IMR-90 (cell line): ENCODE measurements at places on chromosomes 2 and 18.

- DNase-seq = peak; percentile 22
Observed at GRCh38 chr2:37563375-37564015, 107.9 kb downstream of the CDC42EP3 start.

GRCh38 chr2:97651114-97651513 is 5.3 kb downstream of the COX5B start:
- no peak for DNase-seq

GRCh38 chr2:166449439-166449838 is 44.6 kb downstream of the SCN7A start:
- DNase-seq = no peak

GRCh38 chr2:177629357-177630024 is 236.9 kb downstream of the AGPS start:
- no peak for DNase-seq

GRCh38 chr2:109563980-109564550 is 49.7 kb downstream of the SEPTIN10 start:
- DNase-seq = no peak

GRCh38 chr2:145622285-145622684 is 1102.4 kb upstream of the ZEB2 start:
- no peak for DNase-seq

- DNase-seq = peak; percentile 91
Observed at GRCh38 chr2:133434959-133435668, 133.1 kb downstream of the NCKAP5 start.

GRCh38 chr2:16960579-16960978 is 294.9 kb upstream of the CYRIA start:
- no peak for DNase-seq

DNA sequence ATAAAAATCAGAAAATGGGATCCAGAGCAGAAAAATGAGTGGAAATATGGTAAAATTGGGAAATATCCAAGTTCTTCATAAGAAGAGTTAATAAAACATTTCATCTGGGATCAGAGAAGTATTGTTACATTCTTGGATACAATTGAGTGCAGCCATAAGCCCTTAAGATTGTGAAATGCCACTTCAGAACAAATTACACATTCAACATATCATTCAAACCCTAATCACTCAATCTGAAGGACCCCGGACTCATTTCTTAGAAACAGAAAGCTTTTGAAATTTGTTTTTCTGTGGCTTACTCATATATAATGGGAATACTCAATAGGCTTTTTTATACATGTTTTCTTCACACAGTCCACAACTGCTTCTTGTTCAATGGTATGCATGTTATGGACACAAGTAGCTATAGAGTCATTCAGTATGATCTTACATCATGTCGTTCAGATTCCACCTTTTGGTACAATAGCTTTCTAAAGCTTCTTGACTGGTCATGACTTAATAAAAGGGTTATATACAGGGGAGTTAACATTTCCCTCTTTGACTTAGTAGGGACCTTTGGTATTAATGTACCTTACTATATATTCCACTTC is 39.9 kb downstream of the SCN7A start:
- DNase-seq = no peak

DNA sequence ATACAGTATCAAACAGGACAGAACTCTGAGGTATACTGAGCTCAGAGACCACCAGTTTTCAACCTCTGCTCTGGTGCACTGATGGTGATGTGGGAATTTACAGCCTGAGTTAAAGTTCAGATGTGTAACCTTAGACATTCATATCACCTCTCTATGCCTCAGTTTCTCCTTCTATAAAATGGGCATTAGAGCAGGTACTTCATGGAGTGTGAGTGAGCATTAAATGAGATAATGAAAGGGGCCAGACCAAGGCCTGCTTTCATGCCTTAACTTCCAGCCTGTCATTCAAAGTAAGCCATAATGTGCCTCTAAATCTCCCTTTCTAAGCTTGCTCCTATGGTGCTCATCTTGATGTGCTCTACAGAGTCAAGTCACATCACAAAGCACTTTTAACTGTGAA is 8.4 kb downstream of the ACVR1 start:
- DNase-seq = no peak

DNA sequence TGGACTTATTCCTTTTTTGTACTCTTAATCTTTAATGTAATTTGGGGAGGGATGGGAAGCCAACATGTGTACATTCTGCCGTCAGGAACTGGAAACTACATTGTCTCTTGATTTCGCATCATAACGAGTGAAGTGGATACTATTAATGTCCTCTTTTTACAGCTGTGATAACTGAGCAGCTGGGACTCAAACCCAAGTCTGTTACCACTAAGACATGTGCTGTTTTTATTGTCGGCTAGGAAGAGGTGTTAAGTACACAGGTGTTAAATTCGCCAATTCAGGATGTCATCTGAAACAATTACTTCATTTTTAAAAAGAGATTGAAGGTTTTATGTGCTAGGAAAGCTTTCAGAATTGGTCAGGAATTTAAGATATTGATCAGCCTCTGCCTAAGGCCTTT is 6.9 kb downstream of the GMCL1 start:
- DNase-seq = no peak

DNA sequence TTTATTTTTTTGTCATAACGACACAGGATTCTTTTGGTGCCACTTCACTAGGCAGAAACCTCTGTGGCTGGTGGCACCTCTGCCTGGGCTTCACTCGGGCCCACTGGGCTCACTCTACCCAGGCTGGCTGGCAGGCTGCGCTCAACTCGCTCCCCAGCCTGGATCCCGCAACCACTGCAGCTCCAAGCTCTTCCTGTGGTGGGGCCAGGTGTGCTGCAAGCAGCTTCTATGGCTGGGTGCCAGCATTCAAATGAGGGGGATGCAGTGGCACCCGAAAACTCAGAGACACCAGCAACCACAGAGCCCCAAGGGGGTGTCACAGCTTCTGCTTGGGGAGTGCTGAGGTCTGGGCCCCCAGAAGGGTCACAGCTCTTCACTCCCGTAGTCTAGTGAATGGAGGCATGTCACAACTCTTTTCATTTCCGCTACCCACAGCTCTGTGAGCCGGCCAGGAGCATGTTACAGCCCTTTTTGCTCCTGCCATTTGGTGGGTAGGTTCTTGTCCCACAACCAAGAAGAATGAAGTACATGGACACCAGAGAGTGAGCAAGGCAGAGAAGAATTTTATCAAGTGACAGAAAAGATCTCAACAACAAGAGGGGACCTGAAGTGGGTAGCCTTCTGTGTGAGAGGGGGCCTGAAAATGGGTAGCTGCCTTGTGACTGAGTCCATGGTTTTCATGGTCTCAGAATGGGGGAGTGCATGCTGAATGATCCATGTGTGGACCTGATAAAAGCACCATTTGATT is 170.1 kb downstream of the UBR3 start:
- DNase-seq = no peak

GRCh38 chr2:1472350-1472749 is 59.1 kb downstream of the TPO start:
- no peak for DNase-seq

GRCh38 chr2:7953195-7953594 is 728.7 kb upstream of the ID2 start:
- no peak for DNase-seq

GRCh38 chr18:54616220-54616848 is 25.3 kb downstream of the DYNAP start:
- no peak for DNase-seq

DNA sequence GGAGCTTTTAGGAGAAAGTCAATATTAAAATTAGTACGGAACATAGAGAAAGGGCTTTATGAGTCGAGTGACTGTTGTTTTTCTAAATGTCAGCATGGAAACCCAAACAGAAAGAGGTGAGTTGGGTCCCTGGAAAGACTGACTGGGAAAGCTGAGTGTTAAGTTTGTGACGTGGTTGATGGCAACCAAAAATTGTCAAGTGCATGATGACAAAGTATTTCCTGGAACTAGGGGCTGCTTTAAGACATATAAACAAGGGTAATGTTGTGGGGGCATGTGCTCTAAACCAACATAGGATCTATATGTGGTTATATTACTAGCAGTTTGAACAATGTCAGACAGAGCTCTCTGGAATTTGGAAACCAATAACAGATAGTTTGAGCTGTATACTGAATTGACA is 50.9 kb upstream of the GPD2 start:
- no peak for DNase-seq

DNA sequence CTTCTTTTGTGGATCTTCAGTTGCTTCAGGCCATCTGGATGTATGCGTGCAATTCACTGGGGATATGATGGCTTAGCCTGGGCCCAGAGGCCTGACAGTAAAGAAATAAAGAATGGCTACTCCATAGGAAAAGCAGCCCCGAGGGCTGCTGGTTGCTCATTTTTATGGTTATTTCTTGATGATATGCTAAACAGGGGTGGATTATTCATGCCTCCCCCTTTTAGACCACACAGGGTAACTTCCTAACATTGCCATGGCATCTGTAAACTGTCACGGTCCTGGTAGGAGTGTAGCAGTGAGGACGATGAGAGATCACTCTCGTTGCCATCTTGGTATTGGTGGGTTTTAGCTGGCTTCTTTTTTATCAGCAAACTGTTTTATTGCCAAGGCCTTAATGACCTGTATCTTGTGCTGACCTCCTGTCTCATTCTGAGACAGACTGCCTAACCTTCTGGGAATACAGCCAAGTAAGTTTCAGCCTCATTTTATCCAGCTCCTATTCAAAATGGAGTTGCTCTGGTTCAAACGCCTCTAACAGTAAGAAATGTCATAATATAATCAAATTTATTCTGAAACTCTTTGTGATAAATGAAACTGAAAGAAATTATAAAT is 60.5 kb downstream of the DSEL start:
- DNase-seq = no peak

- DNase-seq = no peak
Observed at GRCh38 chr2:207334301-207334623, 168.5 kb upstream of the KLF7 start.

GRCh38 chr2:239568601-239569000 is 167.8 kb upstream of the HDAC4 start:
- no peak for DNase-seq

- no peak for DNase-seq
Observed at GRCh38 chr2:171846894-171847293, 47.1 kb downstream of the SLC25A12 start.

DNA sequence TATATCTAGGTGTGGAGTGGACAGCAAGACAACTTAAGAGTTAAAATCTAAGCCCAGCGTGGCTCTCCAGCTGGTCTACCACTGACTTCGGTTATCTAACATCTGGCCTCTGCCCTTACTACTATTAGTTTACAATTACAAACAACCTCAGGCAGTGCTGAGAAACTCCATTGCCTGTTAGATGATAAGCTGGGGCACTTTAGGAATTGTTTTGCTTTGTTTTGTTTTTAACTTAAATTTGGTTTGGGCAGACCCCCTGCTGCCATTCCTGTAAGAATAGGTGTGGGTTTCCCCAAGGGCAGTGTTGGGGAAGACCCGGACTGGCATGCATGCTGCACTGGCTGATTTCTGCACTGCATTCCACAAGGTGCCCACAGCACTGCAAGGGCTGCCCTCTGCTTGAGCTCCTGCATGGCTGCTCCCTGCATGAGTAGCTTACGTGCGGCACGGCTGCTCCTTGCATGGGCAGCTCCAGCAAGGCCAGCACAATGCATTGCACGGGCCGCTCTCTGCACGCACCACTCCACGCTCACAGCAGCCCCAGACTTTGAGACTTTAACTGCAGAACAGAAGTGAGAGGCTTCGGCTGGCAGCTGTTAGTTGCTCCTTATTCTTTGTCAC is 74.2 kb upstream of the SERTAD2 start:
- no peak for DNase-seq

GRCh38 chr2:28972778-28973335 is 8.2 kb upstream of the TOGARAM2 start:
- DNase-seq = no peak

GRCh38 chr2:191626497-191627151 is 51.3 kb upstream of the NABP1 start:
- DNase-seq = peak; percentile 85

- peak; percentile 10 for DNase-seq
Observed at GRCh38 chr2:43218702-43219382, 7.6 kb downstream of the ZFP36L2 start.

- DNase-seq = no peak
Observed at GRCh38 chr2:224982226-224982625, 60.0 kb downstream of the DOCK10 start.

GRCh38 chr2:150732491-150732890 is 245.0 kb upstream of the RND3 start:
- DNase-seq = no peak

DNA sequence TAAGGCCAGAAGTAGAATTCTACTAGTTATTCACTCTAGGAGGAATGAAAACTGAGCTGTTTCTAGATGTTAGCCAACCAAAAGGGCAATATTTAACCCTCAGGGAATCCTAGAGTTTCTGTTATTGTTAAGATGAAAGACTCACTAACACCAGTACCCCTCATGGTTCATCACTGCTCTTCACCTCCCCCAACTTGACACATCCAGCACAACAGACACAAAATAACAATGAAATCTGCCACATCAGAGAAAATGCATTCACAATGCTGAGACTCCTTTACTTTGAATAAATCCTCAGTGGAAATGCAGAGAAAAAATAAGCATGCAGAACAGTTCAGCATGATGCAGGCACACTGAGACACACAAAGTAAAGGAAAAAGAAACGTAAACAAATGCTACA is 111.3 kb downstream of the RIF1 start:
- no peak for DNase-seq
